ENCODE measurements at places on chromosomes 2 and 18. TPM values are rescaled to one million over a fixed set of nuclear protein-coding genes. Genes with fewer than 3 reads are reported as not detected.

Gene HOXD4
- 0.22 TPM for total RNA-seq

Gene HOXD13
- total RNA-seq, result 7.5 TPM

Gene NR4A2
- 0.11 TPM for total RNA-seq

Gene DSG2
- total RNA-seq, result 22.2 TPM

Gene NT5C1B
- 0.33 TPM for total RNA-seq

Gene CROCC2
- total RNA-seq, result not detected

Gene STK17B
- total RNA-seq, result 43.6 TPM

Gene FRZB
- total RNA-seq, result 0.12 TPM

Gene CHRND
- not detected for total RNA-seq

Gene VWA3B
- total RNA-seq, result not detected

Gene ARL4C
- total RNA-seq, result 39.3 TPM

Gene DUSP11
- total RNA-seq, result 23.7 TPM

Gene M1AP
- under 0.01 TPM for total RNA-seq

Gene CEP68
- total RNA-seq, result 7.0 TPM

Gene TMEFF2
- 0.22 TPM for total RNA-seq

Gene C1QL2
- not detected for total RNA-seq

Gene AGXT
- under 0.01 TPM for total RNA-seq

Gene PSMD1
- total RNA-seq, result 222 TPM

Gene TMBIM1
- total RNA-seq, result 215 TPM

Gene CHRNG
- total RNA-seq, result not detected

Gene CRYGD
- not detected for total RNA-seq

Gene SPC25
- 2.6 TPM for total RNA-seq

Gene CUL3
- 63.0 TPM for total RNA-seq

Gene NT5DC4
- 0.11 TPM for total RNA-seq

Gene TFPI
- total RNA-seq, result 66.9 TPM

Gene PIKFYVE
- 38.1 TPM for total RNA-seq

Gene EFHD1
- not detected for total RNA-seq

Gene SRD5A2
- not detected for total RNA-seq

Gene IL36RN
- not detected for total RNA-seq

Gene SUCLG1
- total RNA-seq, result 55.4 TPM

Gene SLC4A3
- total RNA-seq, result 9.5 TPM

Gene ZRANB3
- total RNA-seq, result 13.2 TPM

Gene SIGLEC15
- 1.2 TPM for total RNA-seq

Gene TEKT4
- total RNA-seq, result not detected

Gene BOK
- 13.6 TPM for total RNA-seq

Gene ANKRD23
- 2.0 TPM for total RNA-seq

Gene TBR1
- not detected for total RNA-seq

Gene POTEC
- total RNA-seq, result not detected

Gene GAD1
- total RNA-seq, result not detected

Gene IGFBP2
- total RNA-seq, result 136 TPM

Gene PLB1
- 3.1 TPM for total RNA-seq

Gene XDH
- total RNA-seq, result under 0.01 TPM

Gene LINC00305
- total RNA-seq, result not detected

Gene EPG5
- total RNA-seq, result 62.5 TPM

Gene LAMA1
- 67.1 TPM for total RNA-seq

Gene CREB1
- total RNA-seq, result 47.4 TPM

Gene IL1A
- 0.12 TPM for total RNA-seq

Gene METAP1D
- 6.6 TPM for total RNA-seq

Gene DSG1
- not detected for total RNA-seq

Gene RSAD2
- 1.5 TPM for total RNA-seq

Gene CABYR
- total RNA-seq, result 7.2 TPM

Gene SAG
- total RNA-seq, result not detected

Gene ADCY3
- 47.9 TPM for total RNA-seq

Gene BOLL
- total RNA-seq, result not detected

Gene FEV
- not detected for total RNA-seq
